Chondrocyte (in vitro differentiated cells): ENCODE measurements at places on chromosomes 2 and 18. TPM values are rescaled to one million over a fixed set of nuclear protein-coding genes. Genes with fewer than 3 reads are reported as not detected.
A peak's percentile ranks its signal among the peaks of the same experiment; 100 is the strongest.

Gene KDM3A
- 31.3 to 49.3 TPM (median 47.7 TPM) in 3 replicates for total RNA-seq

Gene IL36RN
- not detected in 3 replicates for total RNA-seq

Gene CYP27A1
- 1.7 to 5.2 TPM (median 4.7 TPM) in 3 replicates for total RNA-seq

Gene COL5A2
- 1,927 to 2,200 TPM (median 1,930 TPM) in 3 replicates for total RNA-seq

Gene MEIS1
- 1.1 to 18.5 TPM (median 16.9 TPM) in 3 replicates for total RNA-seq

Gene ANKRD30BL
- total RNA-seq: not detected in 3 replicates

Gene LYPD1
- total RNA-seq: 4.1 to 5.0 TPM in 2 of 3 replicates, not detected in the other

Gene MMADHC
- total RNA-seq: 90.4 to 95.4 TPM (median 92.8 TPM) in 3 replicates

Gene RPRM
- not detected in 3 replicates for total RNA-seq

GRCh38 chr2:240432430-240432819 is 3.0 kb upstream of the GPC1 start:
- DNase-seq: no peak

- no peak for DNase-seq
Measured at GRCh38 chr2:31334311-31335026, 80.1 kb downstream of the XDH start.

DNA sequence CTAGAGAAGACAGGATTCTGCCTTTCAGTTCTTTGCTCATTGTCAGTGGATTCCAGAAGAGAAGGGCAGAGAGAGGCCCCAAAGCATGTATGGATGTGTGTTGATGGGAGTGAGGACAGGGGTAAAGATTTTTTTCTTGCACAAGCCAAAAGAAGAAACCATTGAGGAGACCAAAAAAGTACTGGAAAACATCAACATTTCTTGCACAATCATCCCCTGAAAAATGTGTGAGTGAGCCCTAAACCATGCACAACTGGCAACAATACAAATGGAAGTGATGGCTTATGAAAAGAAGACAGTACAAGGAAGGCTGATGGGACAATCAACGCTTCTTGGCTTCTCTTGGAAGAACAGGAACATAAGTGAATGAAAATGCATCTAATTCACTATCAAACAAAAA is 5.6 kb upstream of the SMAD7 start:
- no peak for DNase-seq

DNA sequence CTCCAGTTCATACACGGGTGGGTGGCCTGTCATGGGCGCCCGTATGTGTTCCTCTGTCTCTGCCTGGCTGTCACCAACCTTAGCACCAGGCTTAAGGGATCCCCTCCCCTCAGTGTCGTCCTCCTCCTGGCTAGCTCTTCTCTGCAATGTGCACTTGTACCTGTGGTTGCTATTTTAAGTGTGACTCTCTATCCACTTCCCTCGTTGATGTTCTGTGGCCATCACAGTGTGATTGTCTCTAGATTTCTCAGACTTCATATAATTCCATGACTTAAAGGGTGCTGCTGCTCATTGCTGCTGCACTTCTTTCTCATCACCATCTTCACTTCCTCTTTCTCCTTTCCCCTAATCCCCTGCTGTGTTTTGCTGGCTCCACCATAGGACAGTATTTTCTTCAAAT is 143.4 kb downstream of the EML6 start:
- DNase-seq: no peak

GRCh38 chr2:238691596-238692491 is 156.0 kb upstream of the TWIST2 start:
- no peak for DNase-seq

DNA sequence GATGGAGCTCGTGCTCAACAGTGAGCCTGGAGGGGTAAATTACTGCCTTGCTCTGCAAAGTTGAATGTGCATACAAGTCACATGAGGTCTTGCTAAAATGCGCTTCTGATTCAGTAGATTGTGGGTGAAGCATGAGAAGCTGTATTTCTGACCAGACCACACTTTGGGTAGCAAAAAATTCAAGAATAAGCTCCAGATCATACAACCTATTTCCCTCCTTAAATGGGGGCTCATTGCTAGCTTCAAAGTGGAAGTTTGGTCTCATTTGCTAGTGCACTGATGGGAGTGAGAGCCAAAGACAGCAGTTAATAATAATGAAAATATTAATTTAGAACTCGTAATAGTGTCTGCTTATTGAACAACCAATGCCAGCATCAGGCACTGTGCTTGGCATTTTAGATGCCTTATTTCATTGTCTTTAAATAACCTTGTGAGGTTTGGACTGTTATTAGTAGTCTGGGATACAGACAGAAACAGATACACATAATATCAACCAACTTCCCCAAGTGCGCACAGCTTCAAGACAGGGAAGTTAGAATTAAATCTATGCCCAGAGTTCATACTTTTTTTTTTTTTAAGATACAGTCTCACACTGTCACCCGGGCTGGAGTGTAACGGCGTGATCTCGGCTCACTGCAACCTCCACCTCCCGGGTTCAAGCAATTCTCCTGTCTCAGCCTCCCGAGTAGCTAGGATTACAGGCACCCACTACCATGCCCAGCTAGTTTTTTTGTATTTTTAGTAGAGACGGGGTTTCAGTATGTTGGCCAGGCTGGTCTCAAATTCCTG is 18.0 kb downstream of the APOB start:
- DNase-seq: no peak

- no peak for DNase-seq
Measured at GRCh38 chr2:415986-416610, 128.2 kb upstream of the ALKAL2 start.

DNA sequence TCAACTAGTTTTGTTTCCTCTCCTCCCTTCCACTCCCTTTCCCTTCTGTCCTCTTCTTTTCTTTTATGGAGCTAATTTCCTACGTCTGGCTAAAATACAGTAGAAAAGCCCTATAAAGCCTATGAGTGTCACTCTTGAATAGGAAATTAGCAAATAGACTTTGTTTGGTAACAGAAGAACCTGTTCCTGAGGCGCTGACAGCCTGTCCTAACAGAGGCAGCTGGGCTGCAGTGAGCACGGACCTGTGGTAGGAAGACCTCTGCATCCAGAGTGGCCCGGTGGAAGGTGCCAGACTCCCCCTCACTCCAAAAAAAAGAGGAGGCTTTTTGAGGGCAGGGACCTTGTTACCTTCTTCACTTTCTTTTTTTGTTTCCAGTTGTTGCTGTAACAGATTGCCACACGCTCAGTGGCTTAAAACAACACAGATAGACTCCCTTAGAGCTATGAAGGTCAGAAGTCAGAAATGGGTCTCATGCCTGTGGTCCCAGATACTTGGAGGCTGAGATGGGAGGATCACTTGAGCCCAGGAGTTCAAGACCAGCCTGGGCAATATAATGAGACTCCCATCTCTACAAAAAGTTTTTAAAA is 81.2 kb upstream of the TXNDC2 start:
- no peak for DNase-seq

DNA sequence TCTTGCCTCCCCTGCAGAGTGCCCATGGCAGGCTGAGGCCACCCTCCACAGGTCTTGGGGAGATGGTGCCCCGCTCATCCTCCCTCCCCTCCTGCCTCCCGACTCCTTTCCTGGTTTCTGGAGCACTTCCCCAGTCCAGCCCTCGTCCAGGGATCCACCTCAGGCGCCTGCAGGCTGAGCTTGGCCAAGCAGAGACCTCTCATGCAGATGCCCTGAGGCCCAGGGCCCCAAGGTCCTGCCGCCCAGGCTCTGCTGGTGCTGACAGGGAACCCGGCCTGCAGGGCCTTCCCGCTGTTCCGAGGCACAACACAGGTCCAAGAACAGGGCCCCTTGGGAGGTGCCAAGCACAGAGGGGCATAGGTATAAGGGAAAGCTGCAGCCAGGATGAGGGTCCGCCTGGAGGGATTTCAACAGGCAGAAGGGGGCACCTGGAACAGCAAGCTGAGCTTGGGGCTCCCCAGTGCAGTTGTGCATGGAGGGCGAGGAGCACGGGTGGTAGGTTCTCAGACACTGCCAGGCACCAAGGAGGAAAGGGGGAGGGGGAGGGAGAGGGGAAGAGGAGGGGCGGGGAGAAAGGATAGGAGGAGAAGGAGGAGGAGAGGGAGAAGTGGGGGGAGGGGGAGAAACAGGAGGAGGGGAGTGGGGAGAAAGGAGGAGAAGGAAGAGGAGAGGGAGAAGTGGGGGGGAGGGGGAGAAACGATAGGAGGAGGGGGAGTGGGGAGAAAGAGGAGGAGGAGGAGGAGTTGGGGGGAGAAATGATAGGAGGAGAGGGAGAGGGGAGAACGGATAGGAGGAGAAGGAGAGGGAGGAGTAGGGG is 1.2 kb upstream of the ANO7 start:
- peak; percentile 86 for DNase-seq

DNA sequence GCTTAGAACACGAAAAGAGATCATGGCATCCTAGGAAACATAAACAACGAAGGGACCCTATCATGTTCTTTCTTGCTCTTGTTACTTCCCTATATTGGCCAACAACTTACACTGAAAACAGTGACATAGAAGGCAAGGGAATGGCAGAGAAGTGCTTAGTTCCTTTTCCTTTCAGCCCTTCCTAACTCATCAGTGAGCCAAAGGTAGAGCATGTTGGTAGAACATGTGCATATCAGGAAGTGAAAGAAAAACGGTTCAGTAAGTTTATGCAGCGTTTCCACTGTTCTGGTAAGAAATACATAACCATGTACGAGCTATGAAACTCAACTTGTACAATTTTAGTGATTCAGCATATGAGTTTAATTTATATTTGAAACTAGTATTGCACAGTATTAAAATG is 21.7 kb downstream of the AKAIN1 start:
- DNase-seq: no peak

GRCh38 chr2:169047256-169048250 is 16.4 kb upstream of the ABCB11 start:
- DNase-seq: no peak

- DNase-seq: no peak
Measured at GRCh38 chr18:44579028-44579702, 101.5 kb upstream of the SETBP1 start.

DNA sequence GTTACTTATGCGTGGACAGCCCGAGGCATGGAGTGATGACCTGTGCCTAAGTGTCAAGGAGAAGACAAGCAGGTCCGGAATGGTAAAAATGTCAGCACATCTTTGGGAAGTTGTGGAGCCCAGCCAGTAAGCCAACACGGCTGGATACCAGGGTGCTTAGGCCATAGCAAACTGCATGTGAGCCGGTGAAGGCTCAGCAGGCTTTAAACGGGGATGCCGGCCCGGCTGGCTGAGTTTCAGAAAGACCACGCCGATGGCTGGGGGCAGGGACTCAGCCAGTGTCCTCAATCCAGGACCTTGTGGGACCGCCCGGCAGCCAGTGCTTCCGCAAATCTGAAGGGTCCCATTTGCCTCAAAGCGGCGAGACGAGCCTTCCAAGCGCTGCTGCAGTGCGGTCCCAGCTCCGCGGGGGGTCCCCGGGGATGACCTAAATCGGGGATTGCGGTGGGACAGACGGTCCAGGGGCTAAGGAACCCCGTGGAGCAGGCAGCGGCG is 946 bp upstream of the AGAP1 start:
- DNase-seq: no peak

DNA sequence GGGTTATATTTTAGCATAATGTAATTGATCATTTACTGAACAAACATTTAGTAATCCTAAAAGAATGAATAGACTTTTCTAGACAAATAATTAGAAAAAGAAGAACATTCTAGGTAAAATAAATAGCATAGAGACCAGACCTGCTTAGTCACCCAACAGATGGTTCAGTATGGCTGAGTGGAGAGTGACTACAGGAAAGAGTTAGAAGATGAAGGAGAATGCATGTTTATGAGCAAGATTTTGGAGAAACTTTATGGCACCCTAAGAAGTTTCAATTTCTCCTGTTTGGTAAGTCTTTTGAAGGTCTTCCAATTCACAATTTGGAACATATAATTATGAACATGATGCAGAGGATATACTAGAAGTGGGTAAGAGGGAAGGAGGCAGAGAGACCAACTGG is 32.9 kb downstream of the FAP start:
- no peak for DNase-seq

DNA sequence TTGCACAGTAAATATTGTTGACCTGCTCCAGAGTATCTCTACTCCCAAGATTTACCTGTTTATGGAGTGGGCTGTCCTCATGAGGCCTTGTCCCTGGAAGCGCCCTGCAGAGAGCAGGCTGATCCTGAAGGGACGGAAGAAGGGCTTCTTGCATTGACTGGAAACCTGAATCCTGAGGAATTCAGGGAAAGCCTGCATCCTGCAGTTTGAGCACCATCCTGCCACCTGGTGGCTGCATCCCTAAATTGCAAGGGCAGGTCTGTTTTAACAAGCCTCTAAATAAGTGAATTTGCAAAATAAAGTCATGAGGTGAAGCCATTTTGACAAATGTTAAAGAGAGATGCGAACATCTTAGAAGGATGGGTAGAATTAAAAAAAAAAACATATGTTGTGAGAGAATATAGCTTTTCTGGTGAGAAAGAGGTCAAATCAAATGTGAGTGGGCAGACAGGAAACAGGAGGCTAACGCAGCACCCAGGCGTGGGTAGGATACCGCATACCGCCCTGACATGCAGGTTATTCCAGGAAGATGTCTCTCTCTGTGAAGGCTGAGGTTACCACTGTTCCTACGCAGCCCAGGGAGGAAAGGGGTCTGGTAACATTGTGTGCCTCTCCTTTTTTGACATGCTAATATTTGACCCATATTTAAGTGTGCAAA is 754.9 kb downstream of the RNF144A start:
- DNase-seq: no peak

GRCh38 chr2:64915510-64915900 is 73.7 kb upstream of the SLC1A4 start:
- no peak for DNase-seq

- no peak for DNase-seq
Measured at GRCh38 chr2:231937057-231937456, 10.9 kb upstream of the NPPC start.

GRCh38 chr2:190571686-190572085 is 37.2 kb upstream of the NEMP2 start:
- no peak for DNase-seq

DNA sequence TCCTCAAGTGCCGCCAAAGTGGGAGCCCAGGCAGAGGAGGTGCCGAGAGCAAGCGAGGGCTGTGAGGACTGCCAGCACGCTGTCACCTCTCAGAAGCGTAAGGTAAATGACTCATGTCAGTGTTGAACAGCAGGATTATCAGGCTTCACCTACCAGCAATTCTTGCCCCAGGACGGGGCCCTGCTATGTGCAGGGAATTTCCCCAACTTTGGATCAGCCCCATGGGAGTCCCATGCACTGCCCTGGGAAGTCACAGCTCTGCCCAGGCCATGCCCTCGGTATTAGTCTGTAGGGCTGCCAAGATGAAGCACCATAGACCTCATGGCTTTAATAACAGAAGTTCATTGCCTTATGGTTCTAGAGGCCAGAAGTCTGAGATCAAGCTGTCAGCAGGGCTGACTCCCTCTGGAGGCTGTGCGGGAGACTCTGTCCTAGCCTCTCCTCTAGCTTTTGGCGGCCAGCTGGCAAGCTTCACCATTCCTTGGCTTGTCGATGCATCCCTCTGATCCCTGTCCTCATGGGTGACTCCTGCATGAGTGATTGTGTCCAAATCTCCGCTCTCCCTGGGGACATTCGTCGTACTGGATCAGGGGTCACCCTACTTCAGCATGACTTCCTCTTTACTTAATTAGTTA is 55.9 kb downstream of the TRPM8 start:
- no peak for DNase-seq

DNA sequence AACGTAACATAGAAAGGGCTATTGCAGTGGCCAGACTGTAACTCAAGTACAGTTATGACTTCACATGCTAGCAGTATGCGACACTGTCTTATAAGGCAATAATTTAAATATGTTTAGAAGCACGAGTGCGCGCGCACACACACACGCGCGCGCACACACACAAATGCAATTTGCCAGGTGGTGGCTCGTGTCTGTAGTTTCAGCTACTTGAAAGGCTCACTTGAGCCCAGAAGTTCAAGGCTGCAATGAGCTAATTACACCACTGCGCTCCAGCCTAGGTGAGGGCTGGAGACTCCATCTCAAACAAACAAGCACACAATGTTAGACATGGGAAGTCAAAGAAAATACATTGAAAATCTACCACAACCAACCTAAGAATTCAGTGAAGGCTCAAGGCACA is 103.7 kb downstream of the USP34 start:
- DNase-seq: no peak

- DNase-seq: no peak
Measured at GRCh38 chr18:27838225-27838624, 338.7 kb downstream of the CDH2 start.
